ENCODE measurements at places on chromosomes 16 and 17.

DNA sequence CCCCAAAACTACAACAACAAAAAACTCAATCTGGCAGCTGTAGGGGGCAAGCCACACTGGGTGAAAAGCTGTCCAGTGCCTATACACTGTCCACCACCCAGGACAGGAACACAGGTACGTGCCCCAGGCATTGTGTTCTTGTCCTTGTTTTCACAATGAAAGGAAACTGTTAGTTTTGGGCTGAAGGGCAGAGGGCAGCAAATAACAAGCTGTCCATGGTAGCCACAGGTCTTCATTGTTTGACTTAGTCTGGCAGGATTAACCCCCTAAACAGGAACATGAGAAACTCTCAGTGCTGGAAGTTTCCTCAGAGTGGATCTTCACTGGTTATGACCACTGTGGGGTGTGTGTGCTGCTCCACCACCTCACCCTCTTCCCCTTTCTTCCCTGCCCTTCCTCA is 224.6 kb upstream of the N4BP1 start:
- no peak for DNase-seq

- peak; percentile 21 for DNase-seq
Measured at GRCh38 chr16:85275533-85276249, 163.4 kb upstream of the CIBAR2 start.

DNA sequence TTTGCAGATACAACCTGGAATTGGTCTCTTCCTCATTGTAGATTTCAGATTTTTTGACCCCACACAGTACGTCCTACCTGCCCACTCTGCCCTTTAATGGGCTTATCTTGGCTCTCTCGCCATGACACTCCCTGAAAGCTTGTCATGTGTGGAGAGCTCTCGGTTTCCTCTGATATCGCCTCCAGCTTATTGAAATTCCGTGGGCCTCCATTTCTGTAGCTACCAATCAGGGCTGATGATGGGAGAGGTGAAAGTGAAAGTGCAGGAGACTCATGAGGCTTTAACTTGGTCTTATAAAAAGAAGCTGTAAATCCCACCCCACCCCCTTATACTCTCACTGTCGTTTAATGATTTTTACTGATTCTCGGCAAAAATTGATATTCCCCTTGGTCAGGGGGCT is 17.7 kb downstream of the HOXB1 start:
- no peak for DNase-seq

GRCh38 chr17:63946440-63947363 is 14.6 kb upstream of the CD79B start:
- peak; percentile 46 for DNase-seq

- DNase-seq, result no peak
Measured at GRCh38 chr16:56755038-56755437, 25.1 kb downstream of the NUP93 start.

GRCh38 chr16:2033057-2033908 is 6.6 kb downstream of the NHERF2 start:
- peak; percentile 72 for DNase-seq

DNA sequence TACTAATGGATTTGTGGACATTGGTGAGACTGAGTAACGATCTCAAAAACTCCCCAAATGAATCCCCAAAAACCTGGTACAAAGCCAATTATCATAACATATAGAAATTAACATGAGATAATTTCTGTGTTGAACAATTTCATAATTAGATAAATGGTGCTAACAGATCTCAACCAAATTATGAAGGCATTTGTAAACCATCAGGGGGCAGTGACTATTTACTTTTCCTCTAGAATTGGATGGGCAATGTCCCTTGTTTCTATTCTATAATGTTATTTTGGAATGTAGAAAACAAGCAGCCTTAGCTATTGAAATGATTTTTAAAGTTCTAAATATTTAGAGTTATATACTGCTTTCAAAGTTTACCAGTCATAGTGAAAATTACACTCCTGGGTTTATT is 57.8 kb downstream of the MYH10 start:
- peak; percentile 10 for DNase-seq

DNA sequence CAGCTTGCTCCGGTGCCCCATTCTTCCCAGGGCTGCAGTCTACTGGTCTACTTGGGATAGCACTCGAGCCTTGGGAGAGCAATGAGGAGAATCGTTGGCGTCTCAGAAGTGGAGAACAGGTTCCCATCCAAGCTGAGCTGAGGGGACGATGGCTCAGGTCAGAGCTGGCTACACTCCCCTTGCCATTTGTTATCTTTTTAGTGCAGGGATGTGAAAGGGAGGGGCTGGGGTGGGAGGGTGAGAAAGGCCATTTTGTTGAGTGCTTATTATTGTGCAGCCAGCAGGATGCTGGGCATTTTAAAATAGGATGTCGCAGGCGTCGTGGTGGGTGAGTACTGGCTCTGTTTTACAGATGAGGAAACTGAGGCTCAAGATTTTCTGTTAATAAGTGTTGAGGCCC is 410.8 kb downstream of the SNX29 start:
- DNase-seq, result no peak

DNA sequence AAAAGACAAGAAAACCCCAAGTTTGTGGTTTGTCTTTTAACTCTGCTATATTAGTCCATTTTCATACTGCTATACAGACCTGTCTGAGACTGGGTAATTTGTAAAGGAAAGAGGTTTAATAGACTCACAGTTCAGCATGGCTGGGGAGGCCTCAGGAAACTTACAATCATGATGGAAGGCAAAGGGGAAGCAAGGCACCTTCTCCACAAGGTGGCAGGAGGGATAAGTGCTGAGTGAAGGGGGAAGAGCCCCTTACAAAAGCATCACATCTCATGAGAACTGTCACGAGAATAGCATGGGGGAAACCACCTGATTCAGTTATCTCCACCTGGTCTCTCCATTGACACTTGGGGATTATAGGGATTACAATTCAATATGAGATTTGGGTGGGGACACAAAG is 13.5 kb upstream of the ADAM11 start:
- no peak for DNase-seq
